Kidney (tissue), 22 donors: ENCODE measurements at places on chromosomes 7 and 10. TPM values are rescaled to one million over a fixed set of nuclear protein-coding genes. Genes with fewer than 3 reads are reported as not detected.

The FZD8 gene
- 18.8 TPM for total RNA-seq

The NYAP1 gene
- 0.41 TPM for total RNA-seq

GRCh38 chr10:34962866-34963265, 127.3 kb downstream of the CUL2 start:
- no peak for DNase-seq

DNA sequence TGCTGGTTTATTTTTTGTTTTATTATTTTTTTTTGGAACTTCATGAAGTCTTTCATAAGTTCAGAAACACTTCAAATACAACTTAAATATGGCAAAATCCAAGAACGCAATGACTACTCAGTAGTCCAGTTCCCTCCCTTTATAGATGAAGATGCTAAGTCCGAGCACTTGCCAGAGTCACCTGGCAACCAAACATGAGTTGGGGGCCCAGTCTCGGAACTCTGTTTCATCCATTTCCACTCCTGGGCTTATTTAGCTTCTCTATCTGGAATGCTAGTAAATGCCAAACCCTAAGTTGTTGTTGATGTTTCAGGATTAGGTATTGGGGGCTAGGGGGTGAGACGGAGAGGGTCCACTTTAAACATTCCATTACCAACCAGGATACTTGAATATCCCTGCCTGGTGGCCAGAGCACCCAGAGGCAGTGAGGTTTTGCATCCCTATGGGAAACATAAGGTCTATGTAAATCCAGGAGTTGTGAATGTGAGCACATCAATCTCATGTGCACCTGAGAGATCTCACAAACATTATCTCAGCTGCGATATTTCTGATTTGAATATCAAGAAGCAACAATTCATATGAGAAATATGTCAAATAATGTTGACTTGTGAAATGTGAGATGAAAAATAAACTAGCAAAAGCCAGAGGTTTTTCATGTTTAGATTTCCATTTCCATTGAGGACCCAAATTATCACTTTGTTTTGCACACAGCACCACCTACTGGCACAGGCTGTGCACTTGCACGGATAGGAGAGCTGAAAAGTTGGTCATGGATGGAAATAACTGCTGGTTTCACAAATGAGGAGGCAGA, 129.3 kb downstream of the PKD1L1 start:
- DNase-seq, result peak; percentile 93

DNA sequence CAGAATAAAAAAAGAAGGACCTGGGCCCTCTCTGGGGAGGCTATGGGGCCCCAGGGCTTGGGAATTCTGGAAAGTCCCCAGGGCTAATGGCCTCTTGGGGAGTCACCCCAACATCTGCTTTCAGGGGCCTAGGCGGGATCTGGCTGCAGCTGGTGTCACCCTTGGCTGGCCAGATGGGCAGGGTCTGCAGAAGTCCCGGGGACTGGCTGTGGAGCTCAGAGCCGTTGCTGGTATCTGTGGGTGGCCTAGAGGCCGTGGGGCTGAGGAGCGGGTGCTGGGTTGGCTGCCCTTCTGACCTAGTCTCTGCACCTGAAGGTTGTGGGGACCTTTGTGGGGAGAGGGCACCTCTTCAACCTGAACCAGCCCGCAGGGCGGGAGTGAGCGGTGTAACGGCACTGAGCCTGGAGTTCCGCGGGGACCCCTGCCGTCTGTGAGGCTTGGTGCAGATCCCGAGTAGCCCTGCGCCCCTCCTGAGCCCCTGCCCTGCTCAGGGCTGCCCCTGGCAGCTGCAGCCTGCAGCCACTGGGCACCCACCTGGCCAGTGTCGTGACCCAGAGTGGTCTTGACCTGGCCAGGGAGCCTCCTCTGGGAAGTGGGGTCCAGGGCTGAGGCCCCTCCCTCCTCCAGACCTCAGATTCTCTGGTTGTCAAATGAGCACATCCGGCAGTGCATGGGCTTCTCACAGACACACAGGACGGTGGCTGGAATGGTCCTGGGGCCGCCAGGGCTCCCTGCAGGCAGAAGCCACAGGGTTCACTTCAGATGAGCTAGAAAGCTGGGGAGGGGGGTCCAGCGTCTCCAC, 51.5 kb downstream of the UNCX start:
- DNase-seq, result no peak

The ELFN1 gene
- 3.8 TPM for total RNA-seq
